CD4-positive, alpha-beta T cell treated with Interleukin-15 for 4 hours (primary cell): ENCODE measurements at places on chromosomes 6 and 20.

DNA sequence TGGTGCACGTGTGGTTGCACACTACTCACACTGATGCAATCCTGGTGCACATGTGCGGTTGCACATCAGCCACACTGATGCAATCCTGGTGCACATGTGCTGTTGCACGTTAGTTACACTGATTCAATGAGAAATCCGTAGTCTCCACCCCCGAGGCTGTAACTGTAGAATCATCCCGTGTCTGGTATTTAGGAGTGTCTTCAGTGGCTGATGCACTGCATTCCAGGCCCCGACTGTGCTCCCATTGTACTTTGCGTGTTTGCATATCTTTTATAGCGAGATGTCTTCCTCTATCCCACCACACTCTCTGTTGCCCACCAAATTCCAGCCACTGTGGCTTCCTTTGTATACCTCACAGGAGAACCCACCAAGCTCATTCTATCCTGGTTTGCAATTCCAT lies 87.8 kb upstream of the MTHFD1L start:
- no peak for DNase-seq

DNA sequence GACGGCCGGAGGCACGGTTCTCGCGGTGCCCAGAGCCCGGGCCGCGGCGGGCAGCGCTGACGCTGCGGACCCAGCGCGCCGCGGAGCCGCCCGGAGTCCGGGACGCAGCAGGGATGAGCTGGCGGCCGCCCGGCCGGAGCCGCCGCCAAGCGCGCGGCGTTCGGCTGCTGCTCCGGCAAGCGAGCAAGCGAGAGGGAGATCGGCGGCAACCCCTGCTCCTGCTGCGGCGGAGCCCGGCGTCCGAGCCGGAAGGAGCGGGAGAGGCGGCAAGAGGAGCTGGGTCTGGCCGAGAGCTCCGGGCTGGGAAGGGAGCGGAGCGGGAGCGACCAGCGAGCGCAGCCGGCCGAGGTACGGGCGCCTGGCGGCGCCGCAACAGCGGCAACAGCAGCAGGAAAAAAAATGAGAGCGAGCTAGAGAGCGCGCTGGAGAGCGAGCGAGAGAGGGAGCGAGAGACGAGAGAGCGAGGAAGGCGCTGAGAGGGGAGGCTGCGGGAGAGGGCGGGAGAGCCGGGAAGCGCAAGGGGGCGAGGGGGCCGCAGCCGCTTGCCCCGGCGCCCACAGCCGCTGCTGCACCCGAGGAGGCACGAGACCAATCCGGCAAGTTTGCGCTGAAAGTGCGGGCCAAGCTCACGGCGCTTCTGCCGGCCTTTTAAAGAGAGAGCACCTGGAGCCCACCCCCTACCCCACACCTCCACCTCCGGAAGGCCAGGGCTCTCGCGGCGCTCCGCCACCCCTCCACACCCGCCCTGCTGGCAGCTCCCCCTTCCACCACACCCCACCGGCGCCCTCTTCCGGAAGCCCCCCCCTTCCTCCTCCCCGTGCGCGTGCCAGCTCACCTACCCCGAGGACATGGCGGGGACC lies 496 bp downstream of the GRM4 start:
- DNase-seq: no peak

GRCh38 chr6:147438758-147439528 lies 69.5 kb upstream of the SAMD5 start:
- DNase-seq: no peak

DNA sequence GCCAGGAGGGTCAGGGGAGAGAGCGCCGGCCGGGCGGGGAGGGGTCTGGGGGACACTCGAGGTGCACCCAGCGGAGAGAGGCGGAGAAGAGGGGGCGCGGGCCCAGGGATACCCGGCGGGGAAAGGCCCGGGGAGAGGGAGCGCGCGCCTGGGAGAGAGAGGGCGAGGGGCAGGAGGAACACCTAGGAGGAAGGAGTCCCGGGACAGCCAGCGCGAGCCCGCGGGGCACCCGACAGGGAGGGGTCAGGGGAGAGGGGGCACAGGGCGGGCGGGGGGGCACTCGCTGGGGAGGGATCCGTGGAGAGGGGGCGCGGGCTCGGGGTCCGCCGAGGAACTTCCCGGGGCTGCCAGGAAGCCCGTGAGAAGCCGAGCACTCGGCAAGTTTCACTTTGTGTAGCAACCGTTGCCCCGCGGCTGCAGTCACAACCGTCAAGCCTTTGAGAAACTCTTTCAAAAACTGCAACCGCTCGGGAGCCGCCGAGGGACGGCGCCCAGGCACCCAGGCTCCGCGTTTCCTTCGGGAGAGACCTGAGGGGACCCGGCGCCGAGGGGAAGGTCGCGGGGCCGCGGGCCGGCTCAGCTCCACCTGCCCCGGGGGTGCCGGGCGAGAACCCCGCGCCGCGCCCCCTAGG lies 471 bp downstream of the EZR start:
- DNase-seq: peak; percentile 65

DNA sequence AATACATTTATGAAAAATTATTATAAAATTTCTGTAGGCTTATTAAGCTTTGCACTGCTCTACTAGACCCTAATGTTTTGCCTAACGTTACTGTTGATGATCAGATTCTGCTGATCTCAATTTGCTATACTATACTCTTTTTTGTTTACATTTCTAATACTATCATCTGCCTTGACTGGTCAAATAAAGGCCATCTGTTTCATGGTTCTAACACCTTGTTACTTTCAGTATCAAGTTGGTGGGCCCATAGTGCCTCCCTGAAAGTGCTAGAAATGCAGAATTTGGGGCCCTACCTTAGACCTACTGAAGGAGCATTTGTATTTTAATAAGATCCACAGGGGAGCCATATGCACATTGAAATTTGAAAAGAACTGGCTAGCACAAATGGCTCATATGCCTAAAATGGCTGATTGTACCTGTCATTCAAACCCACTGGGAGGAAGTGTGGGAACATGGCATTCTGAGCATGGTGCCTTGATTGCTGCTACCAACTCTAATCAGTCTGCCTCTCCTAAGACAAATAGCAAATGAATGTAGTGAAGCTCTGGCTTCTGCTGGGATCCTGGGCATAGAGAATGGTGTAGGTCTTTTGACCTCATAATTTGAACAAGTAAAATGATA lies 199.1 kb upstream of the BTBD3 start:
- no peak for DNase-seq

- no peak for DNase-seq
These were observed 148.5 kb downstream of the PHACTR3 start for GRCh38 chr20:59752704-59753460.

DNA sequence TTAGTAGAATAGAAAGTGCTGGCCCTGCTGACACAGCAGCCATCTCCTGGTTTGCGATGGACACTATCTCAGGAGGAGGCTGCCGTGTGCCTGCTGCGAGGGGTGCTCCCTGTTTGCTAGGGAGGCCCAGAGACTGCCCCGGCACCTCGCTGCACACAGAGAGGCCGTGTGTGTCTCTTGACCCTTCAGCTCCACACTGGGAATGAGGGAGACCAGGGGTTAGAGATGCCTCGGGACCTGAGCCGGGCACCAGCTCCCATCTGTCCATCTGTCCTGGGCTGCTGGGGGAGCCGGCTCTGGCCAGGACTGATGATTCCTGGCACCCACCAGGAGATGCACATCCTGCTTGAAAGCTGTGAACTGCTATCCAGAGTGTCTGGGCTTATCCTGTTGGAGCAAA lies 18.2 kb downstream of the PHACTR3 start:
- DNase-seq: no peak

DNA sequence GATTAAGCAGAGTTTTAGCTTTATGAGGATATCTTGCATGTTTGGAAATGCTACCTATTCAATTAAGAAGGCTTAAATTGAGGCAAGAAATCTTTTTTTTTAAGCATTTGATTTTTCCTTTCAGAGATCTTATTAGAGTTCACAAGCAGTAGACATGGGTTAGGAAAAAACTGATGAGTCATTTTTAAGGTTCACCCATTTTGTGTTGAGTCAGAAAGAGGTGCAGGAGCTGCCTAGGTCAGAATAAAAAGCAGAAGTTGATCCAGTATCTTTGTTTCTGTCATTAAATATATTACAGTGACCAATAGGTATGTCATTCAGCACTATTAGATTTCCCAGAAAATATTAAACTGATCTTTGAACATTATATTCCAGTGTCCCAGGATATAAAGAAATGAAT lies 306.8 kb downstream of the LMBRD1 start:
- DNase-seq: no peak

DNA sequence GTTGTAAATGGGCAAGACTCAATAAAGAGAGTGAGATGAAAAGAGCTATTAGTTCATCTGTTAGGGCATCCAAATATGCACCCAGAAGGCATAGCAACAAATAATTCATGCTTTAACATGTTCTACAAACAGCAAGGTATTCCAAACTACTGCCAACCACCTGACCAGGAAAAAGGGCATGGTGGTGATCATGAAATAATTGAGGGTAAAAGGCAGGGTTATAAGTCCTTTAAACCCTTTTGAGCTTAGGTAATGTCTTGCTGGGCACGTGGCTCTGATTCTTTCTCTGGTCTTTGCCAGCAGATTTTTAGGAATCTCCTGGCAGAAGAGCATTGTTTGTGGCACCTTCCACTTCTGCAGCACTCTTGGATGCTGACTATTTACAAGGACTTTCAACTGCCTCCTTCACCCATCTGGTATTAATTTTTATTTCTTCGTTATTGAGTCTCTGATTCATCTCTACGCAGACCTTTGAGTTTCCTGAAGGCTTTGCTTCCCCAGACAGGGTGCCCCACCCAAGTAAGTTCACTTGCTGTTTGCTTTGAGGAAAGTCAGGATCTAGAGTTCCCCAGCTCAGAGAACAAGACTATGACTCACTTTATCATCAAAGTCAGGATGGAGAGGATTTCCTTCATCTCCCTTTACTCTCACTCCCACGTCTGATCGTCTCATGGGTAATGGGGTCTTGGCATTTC lies 83.4 kb upstream of the NEDD9 start:
- DNase-seq: no peak
